Mesenchymal stem cell (in vitro differentiated cells and primary cell): ENCODE measurements at places on chromosomes 4 and X.
A peak's percentile ranks its signal among the peaks of the same experiment; 100 is the strongest.

DNA sequence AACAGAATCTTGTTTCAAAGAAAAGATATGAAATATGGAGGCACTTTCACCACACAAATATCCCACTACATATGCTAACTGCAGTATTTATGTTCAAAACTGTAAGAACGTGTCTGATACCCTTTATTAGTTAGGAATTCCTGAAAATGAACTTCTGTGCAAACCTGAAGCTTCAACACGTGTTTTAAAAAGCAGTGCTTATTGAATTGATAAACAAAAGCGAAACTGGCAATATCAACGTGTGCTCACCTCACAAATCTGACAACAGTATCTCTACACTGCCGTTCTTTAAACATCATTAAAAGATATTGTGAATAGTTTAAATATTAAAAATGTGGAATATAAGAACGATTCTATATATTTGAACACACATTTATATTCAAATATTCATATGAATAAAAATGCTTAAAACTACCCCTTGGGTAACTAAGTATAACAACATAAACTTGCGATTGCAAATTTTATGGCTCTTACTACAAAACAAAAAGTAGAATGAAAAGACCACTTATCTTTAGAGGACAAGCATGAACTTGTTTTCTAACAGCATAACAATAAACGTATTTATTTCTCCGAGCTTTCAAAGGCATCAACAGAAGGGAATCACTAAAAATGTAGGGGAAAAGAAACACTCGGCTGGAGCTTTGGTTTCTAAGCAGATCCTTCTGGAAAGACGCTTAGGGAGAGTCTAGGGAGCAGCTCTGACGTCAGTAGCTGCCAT, at the start of gene LRP2BP:
Gene LRP2BP (minus strand): TSS at position 687 of the 718 bp plus-strand sequence. CDS start 17,738 bp downstream, outside the sequence.
- DNase-seq = peak; percentile 7

DNA sequence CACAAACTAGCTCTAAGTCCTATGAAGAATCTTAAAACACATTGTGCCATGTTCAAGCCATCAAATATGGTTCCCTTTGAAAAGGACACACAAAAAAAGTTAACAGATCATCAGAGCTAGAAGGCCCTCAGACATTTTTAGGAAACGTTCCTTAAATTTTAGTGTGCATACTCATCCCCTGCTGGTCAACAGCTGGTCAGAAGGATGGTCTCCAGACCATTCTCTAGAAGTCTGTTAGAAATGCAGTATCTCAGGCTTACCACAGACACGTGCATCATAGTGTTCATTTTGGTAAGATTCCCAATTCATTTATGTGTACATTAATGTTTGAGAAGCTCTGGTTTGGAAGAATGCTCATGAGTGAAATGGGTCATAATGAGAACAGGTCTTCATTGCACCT, 523.1 kb downstream of the INPP4B start:
- DNase-seq = no peak

DNA sequence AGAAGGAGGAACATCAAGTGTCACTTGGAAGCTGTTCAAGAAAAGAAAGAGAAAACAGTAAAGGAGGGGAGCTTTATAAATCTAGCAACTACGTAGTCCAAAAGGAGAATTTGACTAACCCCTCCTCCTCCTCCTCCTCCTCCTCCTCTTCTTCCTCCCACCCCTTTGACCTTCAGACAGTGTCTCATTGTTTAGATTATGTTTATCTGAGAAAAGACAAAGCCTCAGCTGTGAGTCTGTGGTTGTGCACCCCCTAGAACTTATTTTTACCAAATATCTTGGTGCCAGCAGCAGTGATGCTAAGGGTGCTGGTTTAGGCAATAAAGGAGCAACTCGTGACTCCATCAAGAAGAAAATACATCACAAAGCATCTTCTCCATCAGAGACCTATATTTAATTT, 68.9 kb upstream of the BMP2K start:
- no peak for DNase-seq

DNA sequence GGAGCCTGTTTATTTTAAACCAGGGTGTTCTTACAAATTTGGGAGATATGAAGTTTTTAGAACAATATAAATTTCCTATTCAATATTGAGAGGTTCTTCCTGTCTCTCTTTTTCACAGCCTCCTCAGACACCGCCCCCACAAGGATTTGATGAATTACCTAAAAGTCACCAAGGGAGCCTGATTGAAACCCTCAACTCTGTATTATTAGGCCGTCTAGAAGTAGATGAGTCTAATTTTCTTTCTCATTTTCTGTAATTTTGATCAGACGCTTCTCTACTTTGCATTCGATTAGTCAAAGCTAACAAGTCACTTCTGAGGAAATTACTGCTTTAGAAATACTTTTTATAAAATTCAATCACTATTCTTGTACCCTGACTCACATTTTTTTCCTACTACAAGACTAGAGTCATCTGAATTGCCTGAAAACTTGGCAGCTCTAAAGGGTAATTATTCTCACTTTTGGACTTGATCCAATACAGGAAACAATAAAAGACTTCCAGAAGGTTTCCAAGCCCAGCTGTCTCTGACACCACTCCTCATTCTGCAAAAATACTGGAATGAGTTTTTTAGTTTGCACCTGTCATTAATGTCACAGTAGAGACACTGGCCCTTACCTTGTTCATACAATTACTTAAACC, 111.2 kb downstream of the ELOVL6 start:
- peak; percentile 64 for DNase-seq

- DNase-seq = no peak
Observed at GRCh38 chrX:119695535-119696050, 2.6 kb upstream of the SEPTIN6 start.

DNA sequence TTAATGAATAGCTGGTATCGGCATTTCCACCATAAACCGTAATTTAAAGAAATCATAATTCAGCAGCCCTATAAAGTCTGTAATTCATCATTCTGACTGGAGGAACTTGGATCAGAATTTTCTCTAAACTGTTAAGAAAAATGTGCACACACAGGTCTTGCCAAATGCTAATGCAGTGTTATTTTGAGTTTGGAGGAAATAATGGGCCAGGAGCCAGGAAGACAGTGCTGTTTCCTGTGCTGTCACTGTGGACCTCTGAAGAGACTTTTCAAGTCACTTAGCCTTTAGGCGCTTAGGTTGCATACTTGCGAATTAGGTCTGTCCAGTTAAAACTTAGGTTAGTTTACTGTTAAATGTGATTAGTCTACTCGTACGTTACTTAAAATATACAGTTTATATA, 137.5 kb upstream of the ANXA3 start:
- no peak for DNase-seq

DNA sequence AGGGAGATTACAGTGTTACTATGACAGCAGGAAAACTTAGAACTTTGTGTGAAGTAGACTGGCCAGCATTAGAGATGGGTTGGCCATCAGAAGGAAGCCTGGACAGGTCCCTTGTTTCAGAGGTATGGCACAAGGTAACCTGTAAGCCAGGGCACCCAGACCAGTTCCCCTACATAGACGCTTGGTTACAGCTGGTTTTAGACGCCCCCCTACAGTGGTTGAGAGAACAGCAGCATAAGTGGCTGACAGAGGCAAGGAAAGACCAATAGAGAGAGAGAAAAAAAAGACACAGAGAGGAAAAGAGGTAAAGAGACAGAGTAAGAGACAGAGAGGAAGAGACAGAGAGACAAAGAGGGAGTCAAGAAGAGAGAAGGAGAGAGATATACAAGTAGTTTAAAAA, 144.5 kb downstream of the GC start:
- no peak for DNase-seq

DNA sequence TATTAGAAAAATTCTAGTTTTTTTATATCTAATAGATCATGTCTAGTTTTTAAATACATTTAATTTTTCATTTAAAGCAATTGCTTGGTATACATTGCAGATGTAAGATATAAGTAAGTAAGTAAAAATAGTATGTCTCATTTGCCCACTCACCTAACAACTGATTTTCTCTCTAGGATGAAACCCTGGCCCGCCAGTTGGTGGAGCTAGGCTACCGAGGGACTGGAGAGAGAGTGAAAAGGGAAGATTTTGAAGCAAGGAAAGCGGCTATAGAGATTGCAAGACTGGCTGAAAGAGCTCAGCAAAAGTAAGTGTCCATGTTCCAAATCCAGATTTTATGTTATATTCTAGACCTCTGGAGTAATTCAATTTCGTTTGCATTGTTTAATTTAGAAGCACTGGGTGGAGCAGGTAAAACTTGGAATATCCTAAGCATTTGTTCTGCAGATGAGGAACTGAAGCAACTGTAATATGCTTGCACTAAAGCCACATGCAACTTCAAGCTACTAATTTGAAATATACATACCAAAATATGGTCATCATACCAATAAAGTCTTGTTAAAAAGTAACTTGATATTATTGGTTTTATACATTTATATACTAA, 27.1 kb downstream of the CFAP299 start:
- peak; percentile 35 for DNase-seq

DNA sequence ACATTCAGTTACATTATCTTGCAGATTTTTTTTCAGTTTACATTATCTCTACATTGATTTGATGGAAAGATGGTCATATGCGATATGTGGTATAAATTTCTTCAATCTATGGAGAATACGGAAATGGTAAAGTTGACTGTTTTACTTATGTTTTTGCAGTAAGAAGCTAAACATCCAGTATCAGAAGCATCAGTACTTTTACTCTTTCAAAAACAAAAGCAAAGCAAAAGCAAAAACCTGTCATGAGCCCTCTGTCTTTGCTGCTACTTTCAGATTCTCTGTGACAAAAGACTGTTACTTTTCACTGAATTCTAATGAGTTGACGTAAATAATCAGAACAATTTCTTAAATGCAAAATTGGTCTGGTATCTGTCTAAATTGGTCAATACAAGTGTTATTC, 52.4 kb upstream of the UCP1 start:
- no peak for DNase-seq

- DNase-seq = no peak
Observed at GRCh38 chr4:1978226-1978625, 30.5 kb downstream of the NELFA start.

- no peak for DNase-seq
Observed at GRCh38 chrX:43560247-43560946, 95.7 kb upstream of the MAOA start.
